Effector memory CD4-positive, alpha-beta T cell (primary cell): ENCODE measurements at places on chromosomes 4 and X.

GRCh38 chr4:7276515-7276914 is 84.2 kb downstream of the SORCS2 start:
- DNase-seq: no peak

GRCh38 chr4:77009511-77010115 is 60.1 kb downstream of the SEPTIN11 start:
- no peak for DNase-seq

GRCh38 chrX:68894142-68894512 is 65.3 kb downstream of the EFNB1 start:
- DNase-seq: no peak

GRCh38 chr4:141375855-141376254 is 155.2 kb downstream of the ZNF330 start:
- no peak for DNase-seq

- DNase-seq: no peak
These were observed 21.4 kb downstream of the GAB3 start for GRCh38 chrX:154729439-154729838.

DNA sequence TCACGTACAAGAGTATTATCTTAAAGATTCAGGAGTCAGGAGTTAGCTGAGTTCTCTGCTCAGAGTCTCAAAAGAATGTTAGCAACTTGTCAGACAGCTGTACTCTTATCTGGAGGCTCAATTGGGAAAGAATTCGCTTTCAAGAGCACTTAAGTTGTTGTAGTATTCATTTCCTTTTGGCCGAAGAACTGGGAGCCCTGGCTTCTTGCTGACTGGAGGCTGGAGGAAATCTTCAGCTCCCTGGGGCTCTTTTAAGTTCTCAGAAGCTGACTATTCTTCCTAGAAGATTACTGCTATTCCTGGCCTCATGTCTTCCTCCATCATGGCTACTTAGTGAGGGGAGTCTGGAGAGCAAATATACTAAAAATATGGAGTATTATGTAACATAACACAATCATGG is 587.2 kb downstream of the EPHA5 start:
- no peak for DNase-seq
